Activated T-helper 9 cell treated with anti-CD3 and anti-CD28 coated beads, Interleukin-2, amount 50 U/mL, for 16 hours (primary cell): ENCODE measurements at places on chromosomes 3 and 15.
A peak's percentile ranks its signal among the peaks of the same experiment; 100 is the strongest.

DNA sequence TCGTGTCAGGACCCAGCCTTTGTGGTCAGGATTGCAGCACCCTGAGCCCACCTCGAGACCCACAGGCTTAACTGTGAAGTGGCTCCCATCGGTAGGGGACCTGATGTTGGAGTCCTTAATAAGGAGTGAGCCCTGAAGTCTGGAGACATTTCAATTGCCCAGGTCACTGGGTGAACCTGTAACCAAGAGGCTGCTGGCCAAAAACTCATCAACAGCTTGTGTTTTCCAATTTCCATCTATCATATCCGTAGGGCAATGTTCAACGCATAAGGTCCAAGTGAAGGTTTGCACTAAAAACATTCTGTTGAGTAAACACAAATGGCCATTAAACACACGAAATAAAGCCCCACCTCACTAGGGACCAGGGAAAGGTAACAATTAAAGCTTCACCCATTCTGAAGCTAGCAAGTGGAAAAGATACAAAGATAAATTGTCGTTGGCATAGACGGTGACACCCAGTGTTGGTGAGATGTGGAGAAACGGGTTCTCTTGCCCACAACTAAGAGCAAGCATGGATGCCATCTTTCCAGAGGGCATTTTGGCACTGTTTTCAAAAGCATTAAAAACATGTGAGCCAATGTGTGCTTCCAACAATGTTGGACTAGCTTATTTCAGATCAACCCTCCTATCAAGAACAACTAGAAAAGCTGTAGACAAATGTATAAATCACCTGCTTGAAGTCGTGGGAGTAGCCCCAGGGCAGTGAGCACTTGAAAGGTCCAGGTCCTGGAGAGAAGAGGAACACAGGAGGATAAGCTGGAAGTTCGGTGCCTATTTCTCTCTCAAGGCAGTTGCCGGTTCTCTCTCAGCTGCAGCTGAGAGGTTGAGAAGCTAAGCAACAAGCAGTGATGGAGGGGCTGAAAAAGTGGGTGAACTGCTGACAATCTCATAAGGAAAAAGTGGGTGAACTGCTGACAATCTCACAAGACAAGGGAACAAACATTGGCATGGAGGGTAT is 56.3 kb upstream of the PCSK6 start:
- no peak for DNase-seq

- no peak for DNase-seq
Observed at GRCh38 chr3:150710097-150710496, 6.4 kb upstream of the ERICH6 start.

DNA sequence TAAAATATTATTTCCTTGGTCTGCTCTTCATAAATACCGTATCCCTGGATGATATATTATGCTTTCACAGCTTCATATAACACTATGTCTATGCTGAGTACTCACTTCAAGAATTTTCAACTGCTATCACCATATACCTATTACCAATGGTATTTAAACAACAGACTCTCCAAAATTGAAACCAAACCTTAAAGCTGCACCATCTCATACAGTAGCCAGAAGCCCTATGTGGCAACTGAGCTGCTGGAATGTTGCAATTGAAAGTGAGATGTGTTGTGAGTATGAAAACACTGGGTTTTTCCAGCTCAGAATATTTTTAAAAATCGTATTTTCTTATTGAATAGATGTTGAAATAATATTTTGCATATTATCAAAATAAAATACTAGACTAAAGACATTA is 130.1 kb upstream of the GOLGA6L6 start:
- no peak for DNase-seq

- DNase-seq = no peak
Observed at GRCh38 chr15:61753018-61753710, 307.1 kb downstream of the VPS13C start.

- no peak for DNase-seq
Observed at GRCh38 chr3:124119056-124119716, 127.3 kb upstream of the ROPN1 start.

GRCh38 chr15:45790325-45790943 is 155.6 kb downstream of the SQOR start:
- DNase-seq = no peak

DNA sequence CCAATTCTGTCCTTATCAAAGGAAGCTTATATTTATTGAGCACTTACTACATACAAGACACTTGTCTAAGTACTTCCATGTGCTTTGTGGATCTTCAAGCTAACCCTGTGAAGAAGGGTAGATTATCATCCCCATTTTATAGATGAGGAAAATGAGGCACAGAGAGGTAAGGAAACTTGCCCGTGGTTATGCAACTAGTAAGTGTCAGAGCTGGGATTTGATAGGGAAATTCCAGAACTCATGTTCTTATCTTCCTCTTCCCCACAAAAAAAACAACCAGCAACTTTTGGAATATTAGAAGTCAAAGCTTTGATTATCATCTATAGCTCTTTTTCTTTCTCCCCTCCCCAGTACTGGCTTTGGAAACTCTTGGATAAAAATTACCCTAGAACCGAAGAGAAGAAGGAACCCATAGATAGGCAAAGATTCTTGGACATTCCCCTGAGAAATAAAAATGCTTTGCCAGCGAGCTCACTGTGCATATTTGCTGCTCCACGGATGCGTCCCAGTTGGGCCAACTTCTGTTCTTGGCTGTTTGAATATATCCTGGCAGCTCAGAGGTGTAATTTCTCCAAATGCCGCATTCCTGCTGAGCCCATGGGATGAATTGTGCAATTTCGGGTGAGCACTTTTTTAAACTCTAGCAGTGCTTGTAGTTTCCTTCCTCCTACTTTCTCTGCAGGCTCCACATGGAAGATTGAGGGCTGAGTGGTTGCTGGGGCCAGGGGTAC is 591.5 kb upstream of the CFAP20DC start:
- DNase-seq = no peak

DNA sequence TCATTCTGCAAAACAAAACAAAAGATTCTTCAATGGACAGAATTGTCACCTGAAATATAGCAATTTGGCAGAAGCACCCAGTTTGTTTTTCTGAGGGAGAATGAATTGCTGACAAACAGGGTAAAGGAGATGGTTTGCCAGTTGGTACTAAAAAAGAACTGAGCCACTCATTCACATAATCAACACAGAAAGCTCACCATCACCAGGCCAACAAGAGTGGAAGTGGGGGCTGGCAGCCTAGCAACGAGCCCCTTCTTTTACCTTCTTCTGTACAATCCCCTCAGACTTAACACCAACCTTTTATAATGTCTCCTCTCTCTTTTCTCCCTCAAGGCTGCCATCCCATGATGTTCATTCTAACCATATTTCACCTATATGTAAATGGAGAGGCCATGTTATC is 5.9 kb downstream of the TOP2B start:
- DNase-seq = no peak

- DNase-seq = no peak
Observed at GRCh38 chr3:58107597-58107996, 99.4 kb downstream of the FLNB start.

DNA sequence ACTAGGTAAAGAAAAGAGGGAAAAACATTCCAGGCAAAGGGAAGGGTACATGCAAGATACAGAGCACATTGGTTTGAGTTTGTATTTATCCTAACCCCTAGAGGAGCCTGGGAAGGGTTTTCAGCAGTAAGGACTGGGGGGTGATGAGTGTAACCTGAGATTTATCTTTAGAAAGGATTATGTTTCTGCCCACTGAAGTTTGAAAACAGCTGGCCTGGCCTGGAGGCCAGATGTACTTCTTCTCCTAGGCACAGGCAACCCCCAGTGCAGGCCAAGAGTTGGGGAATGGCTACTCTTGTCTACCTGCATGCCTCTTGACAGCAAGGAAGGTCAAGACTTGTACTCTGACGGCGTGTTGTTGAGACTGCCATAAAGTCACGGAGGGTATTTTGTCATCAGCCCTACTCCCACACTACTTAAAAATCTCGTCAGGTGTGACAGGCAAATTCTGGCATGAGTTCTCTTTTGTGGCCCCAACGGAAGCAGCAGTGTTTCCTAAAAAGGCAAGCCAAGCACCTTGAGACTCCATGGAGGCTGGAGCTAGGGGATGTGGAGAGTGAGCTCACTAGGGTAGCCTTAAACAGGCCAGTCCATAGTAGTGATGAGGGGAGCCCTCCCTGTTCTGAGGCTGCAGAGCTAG is 241.5 kb upstream of the WNT5A start:
- DNase-seq = no peak

GRCh38 chr3:51967384-51968169 is at the start of gene PCBP4:
PCBP4 (minus strand) TSS chr3:51967454; CDS start chr3:51961240, 6,214 bp downstream.
- peak; percentile 27 for DNase-seq

GRCh38 chr3:49295489-49296058 is 18.5 kb upstream of the C3orf62 start:
- DNase-seq = no peak

DNA sequence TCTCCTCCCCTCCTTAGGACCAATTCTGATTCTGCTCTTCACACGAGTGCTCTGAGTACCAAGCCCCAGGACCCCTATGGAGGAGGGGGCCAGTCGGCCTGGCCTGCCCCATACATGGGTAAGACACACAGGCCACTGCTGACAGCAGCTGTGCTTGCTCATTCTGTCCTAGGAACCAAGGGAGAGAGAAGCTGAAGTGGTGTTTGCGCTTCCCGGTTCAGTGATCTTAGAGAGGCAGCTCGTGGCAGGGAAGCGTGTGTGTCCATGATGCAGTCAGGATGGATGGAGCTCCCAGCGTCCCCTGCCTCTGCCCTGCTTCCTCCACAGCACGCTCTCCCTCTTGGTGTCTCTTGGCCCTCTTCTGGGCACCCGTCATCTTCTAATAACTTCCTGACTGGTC is 77.6 kb downstream of the CRTC3 start:
- no peak for DNase-seq

GRCh38 chr3:152056481-152056880 is 183.0 kb downstream of the SUCNR1 start:
- DNase-seq = no peak

DNA sequence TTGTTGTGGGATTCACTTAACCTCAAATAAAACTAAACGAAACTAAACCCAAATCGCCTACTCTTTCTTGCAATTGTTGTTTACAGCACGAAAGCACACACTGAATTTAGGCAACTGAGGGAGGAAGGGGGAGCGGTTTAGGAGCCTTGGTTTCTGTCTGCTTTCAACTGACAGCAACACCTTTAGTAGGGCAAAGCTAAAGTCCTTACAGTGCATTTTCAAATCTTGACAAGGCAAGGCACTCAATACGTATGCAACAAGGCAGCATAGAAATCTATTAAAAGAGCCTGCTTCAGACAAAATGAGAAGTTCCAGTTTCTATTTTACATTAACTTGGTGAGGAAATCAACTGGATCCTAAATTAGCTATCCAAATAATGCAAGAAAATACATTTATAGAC is 174.6 kb downstream of the CHST2 start:
- no peak for DNase-seq

DNA sequence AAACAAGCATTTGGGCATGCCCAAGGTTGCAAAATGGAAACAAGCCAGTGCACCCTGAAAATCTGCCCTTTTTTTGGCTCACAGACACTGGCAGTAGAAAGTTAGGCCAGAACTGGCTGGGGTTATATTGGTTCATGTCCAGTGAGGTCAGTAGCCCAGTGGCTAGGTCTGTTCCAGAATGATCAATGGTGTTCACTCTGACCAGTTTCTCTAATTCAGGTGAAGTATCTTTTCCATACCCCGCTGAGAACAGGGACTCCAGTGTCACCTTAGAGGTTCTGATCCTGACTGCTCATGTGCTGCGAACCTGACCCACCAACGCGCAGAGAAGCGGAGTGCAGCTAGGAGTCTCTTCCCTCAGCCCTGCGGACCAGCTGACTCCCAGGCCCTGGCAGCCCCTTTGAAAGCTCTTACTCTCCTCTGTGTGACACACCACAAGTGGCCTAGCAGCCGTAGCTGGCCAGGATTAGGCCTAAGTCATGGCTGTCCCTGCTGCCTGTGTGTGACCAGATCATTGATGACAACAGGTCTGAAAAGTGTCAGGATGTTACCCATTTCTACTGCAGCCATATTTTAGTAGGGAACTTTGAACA is 123.5 kb downstream of the GHSR start:
- no peak for DNase-seq

- no peak for DNase-seq
Observed at GRCh38 chr3:73084170-73084569, 22.7 kb downstream of the EBLN2 start.

GRCh38 chr3:42826141-42826540 is 16.9 kb downstream of the ACKR2 start:
- no peak for DNase-seq

GRCh38 chr3:133038089-133038730 is at the start of gene TMEM108:
TMEM108 (plus strand) TSS chr3:133038391.
- DNase-seq = no peak

GRCh38 chr3:38549082-38549481 is 52.9 kb downstream of the EXOG start:
- DNase-seq = no peak

DNA sequence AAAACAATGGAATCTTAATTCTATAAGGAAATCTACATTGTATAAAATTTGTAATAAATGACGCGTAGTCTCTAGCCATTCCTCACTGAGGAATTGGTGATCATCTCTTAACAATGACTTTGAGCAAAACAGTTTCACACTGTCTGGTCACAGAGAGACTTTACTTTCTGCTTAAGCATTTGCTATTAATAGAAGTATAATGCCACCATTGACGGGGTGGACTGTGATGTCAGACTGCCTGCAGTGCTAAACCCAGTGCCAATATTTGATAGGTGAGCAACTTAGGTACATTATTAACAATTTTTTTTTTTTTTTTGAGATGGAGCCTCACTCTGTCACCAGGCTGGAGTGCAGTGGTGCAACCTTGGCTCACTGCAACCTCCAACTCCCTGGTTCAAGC is 494.9 kb upstream of the ADAMTS9 start:
- DNase-seq = no peak

GRCh38 chr15:27082526-27082925 is 111.5 kb downstream of the GABRG3 start:
- no peak for DNase-seq

DNA sequence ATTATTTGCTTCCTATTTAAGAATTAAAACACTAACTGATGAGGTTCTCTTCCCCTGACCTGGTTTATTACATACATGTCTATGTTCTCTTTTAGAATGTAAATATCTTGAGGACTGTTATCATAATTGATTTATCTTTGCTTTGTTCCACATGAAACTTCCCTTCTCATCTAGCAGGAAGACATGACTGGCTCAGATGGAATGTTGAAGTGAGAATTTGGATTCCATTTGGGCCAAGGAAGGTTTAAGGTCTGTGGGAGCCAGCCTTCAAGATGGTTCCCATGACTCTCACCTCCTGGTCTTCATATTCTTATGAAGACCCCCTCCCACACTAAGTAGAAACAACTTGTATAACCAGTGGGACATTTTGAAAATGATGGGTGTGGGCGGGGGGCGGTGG is 222.2 kb upstream of the GADL1 start:
- no peak for DNase-seq

DNA sequence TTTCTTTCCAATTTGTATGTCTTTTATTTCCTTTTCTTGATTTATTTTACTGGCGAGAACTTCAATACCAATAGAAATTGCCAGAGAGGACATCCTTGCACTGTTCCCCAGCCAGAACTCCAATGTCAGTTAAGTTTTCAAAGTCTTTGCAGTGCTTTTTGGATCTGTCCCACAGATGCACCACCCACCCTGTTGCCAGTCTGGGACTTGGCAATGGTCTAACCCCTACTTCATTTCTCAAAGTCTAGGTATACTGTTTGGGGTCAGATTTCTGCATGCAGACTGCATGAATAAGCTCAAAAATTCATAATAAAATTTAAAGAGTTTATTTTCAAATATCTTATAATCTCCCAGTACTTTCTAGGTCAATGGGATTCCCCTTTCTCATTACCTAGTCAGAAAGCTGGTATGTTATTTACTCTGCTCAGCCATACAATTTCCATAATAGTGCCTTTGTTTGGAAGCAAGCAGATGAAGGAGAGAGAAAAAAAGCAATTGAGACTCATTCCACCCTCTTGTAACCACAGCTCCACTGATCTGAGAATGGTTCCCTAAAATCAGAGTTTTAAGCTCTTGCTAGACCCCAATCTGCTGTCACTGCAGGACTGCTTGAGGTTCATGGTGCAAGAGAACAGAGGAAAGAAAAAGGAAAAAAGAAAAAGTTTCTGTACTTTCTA is 125.9 kb upstream of the PLXND1 start:
- DNase-seq = no peak
